ENCODE measurements at places on chromosomes 7 and 10. TPM values are rescaled to one million over a fixed set of nuclear protein-coding genes. Genes with fewer than 3 reads are reported as not detected.
A peak's percentile ranks its signal among the peaks of the same experiment; 100 is the strongest.

ACBD7 gene
- not detected for total RNA-seq

HMX2 gene
- not detected for total RNA-seq

MYO1G gene
- 2.4 TPM for total RNA-seq

TBX20 gene
- 117 TPM for total RNA-seq

GFRA1 gene
- total RNA-seq: 1.0 TPM

OR13A1 gene
- total RNA-seq: 0.10 TPM

HOXA10 gene
- total RNA-seq: not detected

OPN4 gene
- 0.25 TPM for total RNA-seq

RGR gene
- total RNA-seq: 0.38 TPM

PCGF5 gene
- 88.7 TPM for total RNA-seq

LRRN3 gene
- total RNA-seq: 11.0 TPM

EEPD1 gene
- 9.1 TPM for total RNA-seq

MYH16 gene
- not detected for total RNA-seq

GRCh38 chr10:46273506-46274477 lies 13.0 kb upstream of the ANTXRL start:
- H3K4me1 ChIP-seq: no peaks in the 10 kb centered on the region
- DNase-seq: peak; percentile 8
- no peak overlapping the region for H3K4me3 ChIP-seq
- no peak overlapping the region for H3K27ac ChIP-seq

DNA sequence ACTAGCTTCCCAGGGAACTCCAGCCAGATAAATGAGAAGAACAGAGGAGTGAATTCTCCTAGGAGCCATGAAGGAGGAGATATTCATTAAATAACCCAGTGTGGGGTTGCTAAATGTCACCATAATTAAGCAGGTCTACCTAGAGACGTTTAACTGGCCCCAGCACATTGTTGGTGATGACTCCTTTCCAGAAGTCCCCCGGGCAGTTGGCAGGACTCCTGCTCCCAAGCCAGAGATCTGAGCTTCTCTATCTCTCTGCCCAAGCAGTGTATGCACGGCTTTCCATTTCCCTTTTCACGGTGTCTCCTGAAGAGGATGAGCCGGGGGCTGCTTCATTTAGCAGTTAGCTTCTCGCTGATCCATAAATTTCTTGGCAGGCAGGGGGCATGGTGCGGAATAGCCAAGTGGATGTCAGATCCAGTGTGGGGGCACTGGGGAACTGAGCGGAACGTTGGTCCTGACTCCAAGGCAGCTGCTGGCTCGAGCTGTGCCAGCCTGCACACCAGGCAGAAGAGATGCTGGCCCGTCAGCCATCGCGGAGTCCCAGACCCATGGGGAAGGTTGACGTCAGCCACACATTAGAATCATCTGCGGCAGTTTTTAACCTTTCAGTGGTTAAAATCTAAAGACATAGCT lies 142.0 kb upstream of the NPY start:
- no peak for DNase-seq
- no peak overlapping the region for H3K4me3 ChIP-seq
- no peaks in the 10 kb centered on the region for H3K27me3 ChIP-seq
- no peaks in the 10 kb centered on the region for H3K4me1 ChIP-seq

- no peaks in the 10 kb centered on the region for H3K27me3 ChIP-seq
Observed at GRCh38 chr10:108358912-108359311, 1194.4 kb upstream of the SORCS1 start.

GRCh38 chr10:130230611-130231010 lies 94.4 kb downstream of the GLRX3 start:
- H3K4me3 ChIP-seq: no peak overlapping the region
- H3K36me3 ChIP-seq: no peaks in the 10 kb centered on the region

GRCh38 chr10:110423650-110424049 lies 74.1 kb upstream of the DUSP5 start:
- peaks cover 20% of the 10 kb centered on the region for H3K4me1 ChIP-seq
- peak; percentile 39 for DNase-seq
- no peak overlapping the region for H3K4me3 ChIP-seq
- no peaks in the 10 kb centered on the region for H3K36me3 ChIP-seq

DNA sequence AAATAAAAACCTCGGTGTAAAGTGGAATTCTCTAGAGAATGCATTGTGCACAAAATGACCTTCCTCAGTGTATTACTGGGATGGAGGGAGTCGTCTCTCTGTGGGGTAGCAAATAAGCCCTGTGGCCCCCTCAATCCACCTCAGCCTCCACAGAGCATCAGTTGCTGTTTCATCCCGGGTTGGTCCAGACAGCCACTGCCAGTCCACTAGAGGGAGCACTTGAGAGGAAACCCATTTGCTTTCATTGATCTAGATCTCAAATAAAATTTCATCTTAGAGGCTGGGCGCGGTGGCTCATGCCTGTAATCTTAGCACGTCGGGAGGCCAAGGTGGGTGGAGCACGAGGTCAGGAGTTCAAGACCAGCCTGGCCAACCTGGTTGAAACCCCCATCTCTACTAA lies 1128.7 kb downstream of the CNTNAP2 start:
- no peaks in the 10 kb centered on the region for H3K27me3 ChIP-seq
- no peak overlapping the region for H3K4me3 ChIP-seq
- no peaks in the 10 kb centered on the region for H3K36me3 ChIP-seq
- no peak for DNase-seq
- H3K27ac ChIP-seq: no peak overlapping the region
- H3K4me1 ChIP-seq: no peaks in the 10 kb centered on the region

- no peak overlapping the region for H3K27ac ChIP-seq
- no peaks in the 10 kb centered on the region for H3K36me3 ChIP-seq
- no peak for DNase-seq
Observed at GRCh38 chr10:111338035-111338434, 261.2 kb downstream of the ADRA2A start.

DNA sequence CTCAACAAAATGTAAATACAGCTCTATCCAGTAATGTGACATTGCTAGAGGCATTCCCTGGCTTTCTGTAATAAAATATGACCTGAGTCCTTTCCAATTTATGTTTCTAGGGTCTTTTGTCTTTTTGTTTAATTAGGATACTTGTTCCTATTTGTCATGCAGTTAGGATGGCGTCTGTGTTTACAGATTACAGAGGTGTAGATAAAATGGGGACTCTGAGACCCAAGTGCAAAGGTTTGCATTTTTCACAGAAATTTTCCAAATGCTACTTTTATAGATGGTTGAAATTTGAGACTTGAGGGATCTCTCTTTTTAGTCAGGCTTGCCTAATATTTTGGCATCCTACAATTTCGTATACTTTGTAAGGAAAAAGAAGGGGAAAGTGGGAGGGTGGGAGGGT lies 332.4 kb downstream of the PTEN start:
- H3K27ac ChIP-seq: no peak overlapping the region
- H3K4me1 ChIP-seq: peaks cover 3% of the 10 kb centered on the region
- no peaks in the 10 kb centered on the region for H3K36me3 ChIP-seq
- no peaks in the 10 kb centered on the region for H3K27me3 ChIP-seq
- DNase-seq: no peak

- H3K36me3 ChIP-seq: no peaks in the 10 kb centered on the region
- no peak overlapping the region for H3K27ac ChIP-seq
- H3K4me3 ChIP-seq: no peak overlapping the region
- no peaks in the 10 kb centered on the region for H3K4me1 ChIP-seq
- no peaks in the 10 kb centered on the region for H3K27me3 ChIP-seq
Observed at GRCh38 chr7:46750321-46750865, 829.3 kb upstream of the IGFBP3 start.

- no peaks in the 10 kb centered on the region for H3K36me3 ChIP-seq
- no peaks in the 10 kb centered on the region for H3K4me1 ChIP-seq
- DNase-seq: no peak
Observed at GRCh38 chr7:157668884-157669767, 332.3 kb downstream of the DNAJB6 start.

- no peaks in the 10 kb centered on the region for H3K27me3 ChIP-seq
- no peaks in the 10 kb centered on the region for H3K4me1 ChIP-seq
- DNase-seq: no peak
- no peak overlapping the region for H3K4me3 ChIP-seq
Observed at GRCh38 chr7:117673839-117674238, 194.0 kb downstream of the CFTR start.

DNA sequence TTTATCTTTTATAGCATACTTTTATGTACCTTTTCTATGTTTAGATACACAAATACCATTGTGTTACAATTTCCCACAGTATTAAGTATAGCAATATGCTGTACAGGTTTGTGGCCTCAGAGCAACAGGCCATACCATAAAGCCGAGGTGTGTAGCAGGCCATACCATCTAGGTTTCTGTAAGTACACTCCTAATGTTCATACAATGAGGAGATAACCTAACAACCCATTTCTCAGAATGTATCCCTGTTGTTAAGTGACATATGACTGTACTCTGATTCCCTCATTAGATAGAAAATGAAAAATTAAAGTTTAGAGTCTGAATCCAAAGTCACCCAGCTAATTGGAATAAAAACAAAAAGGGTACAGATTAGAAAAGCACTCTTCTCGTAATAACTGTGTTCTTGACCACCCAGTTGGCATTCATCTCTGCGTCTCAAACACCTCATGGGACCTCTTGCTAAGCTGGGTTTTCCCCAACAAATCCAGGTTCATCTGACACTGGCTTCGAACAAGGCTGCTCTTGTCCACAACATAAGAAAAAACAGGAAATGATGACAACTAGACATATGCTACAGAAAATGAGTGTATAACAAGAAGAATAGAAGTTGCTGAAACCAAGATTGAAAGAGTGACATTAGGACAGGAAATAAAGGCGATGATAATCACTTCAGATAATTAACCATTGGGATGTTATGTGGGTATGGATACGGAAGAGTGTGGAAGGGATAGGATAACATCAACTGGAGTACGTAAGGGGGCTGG lies 1.4 kb downstream of the NDUFB8 start:
- peaks cover 49% of the 10 kb centered on the region for H3K36me3 ChIP-seq
- H3K4me3 ChIP-seq: peak overlapping the region; percentile 97
- H3K27me3 ChIP-seq: no peaks in the 10 kb centered on the region
- peak overlapping the region; percentile 92 for H3K27ac ChIP-seq
- peaks cover 20% of the 10 kb centered on the region for H3K4me1 ChIP-seq

GRCh38 chr7:26700386-26700785 lies 164.0 kb downstream of the SKAP2 start:
- no peaks in the 10 kb centered on the region for H3K27me3 ChIP-seq
- no peaks in the 10 kb centered on the region for H3K36me3 ChIP-seq
- H3K4me1 ChIP-seq: no peaks in the 10 kb centered on the region
- DNase-seq: no peak
- H3K27ac ChIP-seq: no peak overlapping the region

GRCh38 chr7:33248671-33249070 lies 119.3 kb downstream of the BBS9 start:
- H3K27ac ChIP-seq: no peak overlapping the region
- H3K4me3 ChIP-seq: no peak overlapping the region
- H3K4me1 ChIP-seq: no peaks in the 10 kb centered on the region
- DNase-seq: no peak
- H3K36me3 ChIP-seq: no peaks in the 10 kb centered on the region

DNA sequence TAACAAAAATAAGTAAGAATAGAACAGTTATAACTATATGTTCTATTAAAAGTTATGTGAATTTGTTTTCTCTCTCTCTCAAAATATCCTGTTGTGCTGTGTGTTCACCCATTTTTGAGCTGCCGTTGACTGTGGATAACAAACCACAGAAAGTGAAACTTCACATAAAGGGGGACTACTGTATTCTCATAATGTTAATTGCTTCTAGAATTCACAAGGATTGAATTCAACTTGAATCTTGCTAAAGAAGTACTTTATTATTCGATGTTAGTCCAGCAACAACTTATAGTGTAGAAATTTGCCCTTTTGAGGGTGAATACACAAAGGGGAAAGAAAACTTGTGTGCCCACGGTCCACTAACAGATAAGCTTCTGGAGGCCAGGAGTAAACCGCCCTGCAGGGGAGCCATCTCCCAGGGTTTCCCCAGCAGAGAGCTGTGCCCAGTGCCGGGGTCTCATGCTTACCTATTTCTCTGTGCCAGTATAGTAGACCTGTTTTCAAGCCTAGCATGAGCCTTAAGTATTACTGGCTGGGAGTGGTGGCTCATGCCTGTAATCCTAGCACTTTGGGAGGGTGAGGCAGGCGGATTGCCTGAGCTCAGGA lies 87.1 kb downstream of the KAT6B start:
- H3K4me1 ChIP-seq: peaks cover 4% of the 10 kb centered on the region
- no peak for DNase-seq
- H3K4me3 ChIP-seq: no peak overlapping the region

DNA sequence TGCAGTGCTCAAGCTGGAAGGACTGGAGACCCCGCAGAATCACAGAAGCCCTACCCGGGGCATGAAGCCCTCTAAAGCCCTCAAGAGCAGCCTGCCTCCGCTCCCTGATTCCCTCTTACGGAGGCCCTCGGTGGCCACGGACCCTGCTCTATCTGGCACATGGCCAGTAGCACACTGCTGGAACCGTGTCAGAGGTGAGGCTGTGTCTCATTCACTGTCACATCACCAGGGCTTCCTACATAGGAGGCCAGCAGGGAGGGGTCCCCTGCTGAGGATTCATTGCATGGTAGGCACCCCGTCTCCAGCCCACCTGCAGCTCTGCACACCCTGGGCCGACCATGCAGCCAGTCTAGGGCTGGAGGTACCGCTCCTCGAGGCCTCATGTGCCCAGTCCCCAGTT lies 259.2 kb downstream of the TNS3 start:
- H3K27me3 ChIP-seq: no peaks in the 10 kb centered on the region
- peaks cover 4% of the 10 kb centered on the region for H3K36me3 ChIP-seq
- H3K27ac ChIP-seq: no peak overlapping the region
- peaks cover 32% of the 10 kb centered on the region for H3K4me1 ChIP-seq
- H3K4me3 ChIP-seq: no peak overlapping the region

- no peak overlapping the region for H3K27ac ChIP-seq
- no peak overlapping the region for H3K4me3 ChIP-seq
- DNase-seq: no peak
- no peaks in the 10 kb centered on the region for H3K27me3 ChIP-seq
- peaks cover 35% of the 10 kb centered on the region for H3K4me1 ChIP-seq
- H3K36me3 ChIP-seq: no peaks in the 10 kb centered on the region
Observed at GRCh38 chr10:32985775-32986350, 27.8 kb upstream of the ITGB1 start.

DNA sequence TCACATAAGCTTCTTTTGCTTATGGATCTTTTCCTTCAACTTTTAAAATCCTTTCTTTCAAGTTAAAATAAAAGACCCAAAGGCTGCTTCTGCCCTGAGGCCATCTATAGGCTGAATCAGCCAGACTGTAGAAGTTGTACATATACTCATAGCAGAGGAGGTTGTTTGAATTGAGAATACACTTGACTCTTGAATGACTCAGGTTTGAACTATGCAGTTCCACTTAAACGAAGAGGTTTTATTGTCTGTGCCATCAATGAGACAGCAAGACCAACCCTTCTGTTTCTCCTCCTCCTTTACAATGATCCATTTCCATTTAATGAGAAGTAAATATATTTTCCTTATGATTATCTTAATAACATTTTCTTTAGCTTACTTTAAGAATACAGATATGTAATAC lies 5.8 kb downstream of the ZNF365 start:
- no peak for DNase-seq
- no peak overlapping the region for H3K4me3 ChIP-seq
- no peak overlapping the region for H3K27ac ChIP-seq
- H3K36me3 ChIP-seq: no peaks in the 10 kb centered on the region
